ENCODE measurements at places on chromosomes 2 and 18.

DNA sequence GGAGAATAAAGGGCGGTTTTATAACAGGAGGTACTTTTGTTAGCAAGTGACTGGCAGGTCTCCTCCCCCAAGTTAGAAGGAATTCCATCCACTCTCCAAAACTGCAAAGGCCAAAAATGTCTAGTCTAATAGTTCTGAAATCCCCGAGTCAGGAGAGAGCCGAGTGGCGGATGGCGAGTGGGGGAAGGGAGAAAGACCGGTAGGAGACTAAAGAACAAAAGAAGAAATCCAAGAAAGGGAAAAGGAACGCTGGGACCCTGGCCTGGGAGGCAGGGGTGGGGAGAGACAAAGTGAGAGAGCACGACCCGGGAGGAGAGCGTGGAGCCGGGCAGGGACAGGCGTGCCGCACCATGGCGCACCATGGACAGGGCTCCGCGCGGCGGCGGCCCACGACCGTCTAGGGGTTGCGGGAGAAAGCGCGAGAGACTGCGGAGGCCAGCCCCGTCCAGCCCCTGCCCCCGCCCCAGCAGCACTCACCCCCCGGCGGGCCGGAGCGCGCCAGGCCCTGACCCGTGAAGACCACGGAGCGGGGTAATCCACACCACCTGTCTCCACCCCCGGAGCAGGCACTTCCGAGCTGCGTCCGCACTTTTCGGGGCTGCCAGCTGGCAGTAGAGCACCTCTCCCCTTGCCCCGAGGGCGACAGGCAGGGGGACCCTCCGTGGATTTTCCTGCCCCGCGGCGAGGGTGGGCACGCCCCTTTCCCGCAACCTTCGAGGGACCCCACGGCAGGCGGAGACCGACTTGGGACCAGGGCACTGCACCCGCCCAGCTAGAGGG, 1.6 kb downstream of the CDH2 start:
- DNase-seq, result peak; percentile 68

DNA sequence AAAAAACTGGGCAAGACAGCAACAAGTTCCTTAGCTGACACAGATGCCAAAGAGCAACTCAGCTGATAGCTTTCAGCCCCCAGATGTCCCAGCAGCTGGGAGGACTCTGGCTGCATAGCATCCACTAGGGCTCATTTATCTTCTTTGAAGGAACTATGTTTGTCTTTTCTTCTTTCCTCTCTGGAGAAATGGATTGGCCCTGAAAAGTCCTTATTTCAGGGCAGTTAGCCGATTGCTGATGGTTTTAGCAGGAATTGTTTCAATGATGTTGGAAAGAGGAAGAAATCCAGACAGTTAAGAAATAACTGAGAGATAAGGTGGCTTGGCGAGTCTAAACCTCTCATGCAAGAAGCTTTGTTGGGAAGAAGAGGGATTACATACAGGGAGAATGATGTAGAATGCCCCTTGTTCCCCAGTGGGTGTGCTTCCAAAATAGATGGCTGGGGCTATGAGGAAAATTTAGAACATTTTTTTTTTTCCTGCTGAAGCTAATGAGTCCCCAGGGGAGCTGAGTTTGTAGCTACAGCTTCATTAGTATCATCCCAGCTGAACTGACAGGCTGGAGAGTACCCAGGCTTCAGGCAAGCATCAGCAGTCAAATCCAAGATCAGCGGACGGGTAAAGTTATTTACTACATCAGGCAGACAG, 33.6 kb upstream of the SERPINE2 start:
- DNase-seq, result no peak

DNA sequence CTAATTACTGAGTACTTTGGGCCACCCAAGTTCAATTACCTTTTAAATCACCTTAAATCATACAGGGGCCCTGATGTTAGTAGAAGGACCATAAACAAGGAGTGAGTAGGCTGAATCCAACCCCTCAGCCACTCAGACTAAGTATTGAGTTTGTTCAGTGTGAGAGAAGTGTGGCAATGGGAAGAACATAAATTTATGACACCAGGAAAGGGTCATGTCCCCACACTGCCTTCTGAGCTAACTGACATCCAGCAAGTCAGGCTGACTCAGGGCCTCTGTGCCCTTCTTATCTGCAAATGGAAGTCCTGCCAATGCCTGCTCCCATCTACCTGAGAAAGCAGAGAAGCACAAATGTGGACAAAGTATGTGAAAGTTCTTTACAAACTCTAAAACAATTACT, 12.9 kb downstream of the PLEKHM3 start:
- DNase-seq, result no peak

GRCh38 chr18:45339810-45340550, 275.3 kb upstream of the SLC14A2 start:
- no peak for DNase-seq

DNA sequence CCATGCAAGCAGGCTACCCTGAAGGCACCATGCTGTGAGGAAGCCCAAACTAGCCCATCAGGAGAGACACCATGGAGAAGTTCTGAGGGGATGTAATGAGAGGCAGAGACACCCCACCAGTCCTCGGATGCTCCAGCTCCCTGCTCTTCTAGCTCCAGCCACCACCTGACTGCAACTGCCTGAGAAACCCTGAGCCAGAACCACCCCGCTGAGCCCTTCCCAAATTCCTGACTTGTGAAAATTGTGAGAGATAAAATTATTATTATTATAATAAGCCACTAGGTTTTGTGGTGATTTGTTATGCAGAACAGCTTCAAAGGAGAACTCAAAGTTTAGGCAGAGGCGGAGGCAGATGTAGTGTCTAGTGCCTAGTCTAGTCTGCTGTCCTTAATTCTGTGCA, 67.1 kb upstream of the HK2 start:
- no peak for DNase-seq

- no peak for DNase-seq
Observed at GRCh38 chr2:29782549-29783458, 138.6 kb downstream of the ALK start.

DNA sequence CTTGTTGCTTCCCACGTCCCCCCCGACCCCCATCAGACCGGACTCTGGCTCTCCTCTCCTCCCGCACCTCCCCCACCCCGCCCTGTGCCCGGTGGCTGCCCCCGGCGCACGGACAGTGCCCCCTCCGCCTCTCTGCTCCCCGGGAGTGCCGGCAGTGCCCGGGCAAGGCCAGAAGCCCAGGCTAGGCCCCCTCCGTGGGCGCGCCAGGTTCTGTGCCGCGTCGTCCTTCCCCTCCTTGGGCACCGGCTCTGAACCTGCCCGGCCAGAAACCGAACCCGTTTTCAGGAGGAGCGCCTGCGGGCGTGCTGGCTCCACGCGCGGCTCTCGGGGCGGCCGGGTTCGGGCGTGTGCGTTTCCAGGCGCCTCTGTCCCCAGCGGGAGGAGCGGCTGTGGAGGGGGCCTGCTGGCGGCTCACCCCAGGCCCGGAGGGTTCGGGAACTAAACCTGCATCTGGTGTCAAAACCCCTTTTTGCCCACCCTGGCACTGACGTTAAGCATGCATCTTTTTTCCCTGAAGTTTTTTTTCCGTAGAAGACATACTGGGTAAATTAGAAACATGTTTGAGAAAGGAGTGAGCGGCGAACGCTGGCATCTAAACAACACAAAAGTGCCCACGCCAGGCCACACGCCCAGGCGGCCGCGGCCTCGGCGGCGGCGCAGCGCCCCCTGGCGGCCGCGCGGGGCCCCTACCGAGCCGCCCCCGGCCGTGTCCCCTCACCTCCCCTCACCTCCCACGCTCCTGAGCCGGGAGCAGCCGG, 123.9 kb upstream of the SLC1A4 start:
- peak; percentile 73 for DNase-seq

GRCh38 chr2:151670346-151670745, 63.9 kb downstream of the NEB start:
- no peak for DNase-seq

DNA sequence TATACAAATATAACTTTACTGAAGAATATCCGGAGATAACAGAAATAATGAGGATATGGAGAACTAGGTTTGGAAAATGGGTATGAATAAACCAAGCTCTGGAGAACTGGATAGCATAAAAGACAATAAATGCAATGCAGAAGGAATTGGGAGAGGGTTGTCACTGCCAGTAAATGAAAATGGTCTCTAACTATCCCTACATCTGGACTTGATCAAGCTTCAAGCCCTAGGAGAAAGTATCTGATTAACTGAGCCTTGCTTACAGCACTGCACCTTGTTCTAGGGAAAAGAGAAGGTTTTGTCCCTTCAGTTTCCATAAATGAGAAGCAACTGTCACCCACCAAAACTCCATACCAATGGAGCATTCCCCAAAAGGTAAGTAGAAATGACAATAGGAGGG, 514.6 kb upstream of the ZEB2 start:
- DNase-seq, result no peak

DNA sequence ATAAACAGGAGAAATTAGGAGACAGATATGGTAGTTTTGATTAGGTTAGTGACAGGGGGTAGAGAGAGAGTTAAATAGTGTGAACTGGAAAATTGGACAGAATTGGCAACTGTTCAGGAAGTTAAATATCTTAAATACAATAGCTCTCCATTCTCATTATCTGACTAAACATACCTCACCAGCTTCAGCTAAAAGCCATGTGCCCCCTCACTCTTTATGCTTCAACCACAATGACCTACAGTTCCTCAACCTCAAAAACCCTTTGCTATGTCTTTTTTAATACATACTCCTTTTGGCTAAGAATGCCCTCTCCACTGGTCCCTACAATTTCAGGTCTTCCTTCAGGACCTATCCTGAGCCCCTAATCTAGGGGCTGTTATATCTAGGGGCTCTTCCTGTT, 740.2 kb upstream of the ZEB2 start:
- DNase-seq, result no peak

DNA sequence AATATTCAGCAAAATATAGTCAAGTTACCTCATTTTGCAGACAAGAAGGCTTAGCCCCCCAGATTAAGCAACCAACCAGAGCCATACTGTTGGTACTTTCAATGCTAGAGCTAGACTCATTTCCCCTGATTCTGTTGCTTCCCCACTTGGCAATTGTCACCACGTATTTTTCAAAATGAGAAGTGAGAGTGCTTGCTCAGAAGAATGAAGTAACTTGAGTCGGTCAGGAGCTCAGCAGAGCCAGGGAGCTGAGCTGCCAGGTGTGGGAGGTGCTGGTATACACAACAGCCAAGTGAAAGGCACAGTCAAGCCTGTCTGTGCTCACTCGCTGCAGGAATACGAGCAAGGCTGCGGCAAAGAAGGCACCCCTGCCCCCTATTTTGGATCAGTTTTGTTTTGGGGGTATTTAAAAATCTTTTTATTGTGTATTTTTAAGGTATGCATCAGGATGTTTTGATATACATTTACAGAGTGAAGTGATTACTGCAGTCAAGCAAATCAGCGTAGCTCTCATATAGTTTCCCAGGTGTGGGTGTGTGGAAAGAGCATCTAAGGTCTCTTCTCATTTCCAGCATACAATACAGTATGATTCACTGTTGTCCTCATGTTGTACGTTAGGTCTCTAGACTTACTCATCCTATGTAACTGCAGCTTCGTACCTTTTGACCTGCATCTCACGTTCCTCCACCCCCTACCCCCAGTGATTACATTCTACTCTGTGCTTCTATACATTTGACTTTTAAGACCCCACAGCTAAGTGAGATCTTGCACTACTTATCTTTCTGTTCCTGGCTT, 62.4 kb downstream of the MRPS9 start:
- no peak for DNase-seq

DNA sequence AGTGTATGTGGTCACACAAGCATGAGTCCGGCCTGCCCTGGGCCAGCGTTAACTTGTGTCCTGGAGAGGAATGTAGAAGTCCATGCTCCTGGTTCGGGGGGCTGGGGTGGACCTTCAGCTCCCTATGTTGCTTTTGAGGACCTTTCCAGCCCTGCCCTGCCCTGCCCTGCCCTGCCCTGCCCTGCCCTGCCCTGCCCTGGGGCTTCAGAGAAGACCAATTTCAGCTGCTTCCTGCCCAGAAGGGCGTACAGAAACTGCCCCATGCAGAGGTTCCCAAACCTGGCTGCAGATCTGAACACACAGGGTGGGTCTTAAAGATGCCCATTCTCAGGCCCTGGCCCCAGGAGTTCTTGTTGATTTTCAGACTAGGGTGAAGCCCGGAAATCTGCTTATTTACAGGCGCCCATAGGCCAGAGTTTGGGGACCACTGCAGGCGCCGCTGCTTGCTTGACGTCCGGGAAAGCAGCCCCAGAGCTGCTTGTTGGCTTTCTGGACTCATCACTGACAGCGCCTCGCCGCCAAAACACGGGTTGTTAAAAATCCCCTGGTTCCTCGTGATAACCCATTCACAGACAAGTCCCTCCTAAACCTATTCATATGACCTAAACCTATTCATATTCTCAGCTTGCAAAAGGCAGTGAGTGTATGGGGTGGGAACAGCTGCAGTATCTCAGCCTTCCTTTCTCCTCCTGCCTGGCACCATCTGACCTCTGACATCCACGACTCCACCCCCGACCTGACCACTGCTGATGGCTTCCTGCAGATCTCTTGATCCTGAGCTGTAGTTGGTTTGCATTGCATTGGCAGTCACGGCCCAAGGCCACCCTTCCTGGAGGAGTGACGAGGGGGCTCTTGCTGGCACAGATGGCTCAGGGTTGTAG, 198.3 kb downstream of the GLI2 start:
- no peak for DNase-seq

DNA sequence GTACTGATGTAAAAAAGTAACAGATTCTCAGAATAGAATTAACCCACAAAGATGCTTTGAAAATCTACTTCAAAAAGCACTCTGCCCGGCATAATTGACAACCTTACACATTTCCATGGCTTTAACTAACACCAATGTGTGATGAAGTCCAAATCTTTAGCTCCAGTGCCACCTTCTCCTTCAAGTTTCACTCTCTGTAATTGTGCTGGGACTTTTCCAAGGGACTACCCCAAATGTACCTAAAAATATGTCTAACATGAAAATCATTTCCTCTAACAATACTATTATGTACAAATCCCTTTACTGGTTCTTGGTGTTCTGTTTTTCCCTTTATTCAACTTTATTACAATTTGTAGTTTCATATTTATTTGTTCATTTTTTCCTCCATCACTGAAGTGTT, 20.6 kb upstream of the UBE2E3 start:
- DNase-seq, result no peak

DNA sequence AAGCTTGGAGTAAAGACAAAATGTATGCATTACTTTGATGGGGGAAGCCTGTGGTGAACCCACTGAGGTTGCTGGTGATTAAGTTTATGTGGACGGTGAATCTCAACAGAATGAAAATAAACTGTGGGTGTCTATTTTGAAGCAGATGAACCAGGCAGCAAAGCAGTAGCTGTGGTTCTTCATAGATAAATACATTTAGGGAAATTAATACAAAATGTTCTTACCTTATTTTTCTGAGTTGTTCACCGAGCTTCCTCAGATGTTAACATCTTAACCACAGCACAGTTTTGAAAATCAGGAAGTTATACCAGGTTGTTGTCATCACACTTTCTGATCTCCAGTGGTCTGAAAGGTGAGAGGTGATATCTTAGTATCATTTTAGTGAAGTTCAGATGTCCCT, 53.9 kb downstream of the NCK2 start:
- no peak for DNase-seq

Data from left lobe of liver (tissue), 2 donors.